ENCODE measurements at places on chromosomes 16 and 17. TPM values are rescaled to one million over a fixed set of nuclear protein-coding genes. Genes with fewer than 3 reads are reported as not detected.

GRCh38 chr16:67207249-67208091 is 8.5 kb downstream of the ELMO3 start:
- no peak for DNase-seq

DNA sequence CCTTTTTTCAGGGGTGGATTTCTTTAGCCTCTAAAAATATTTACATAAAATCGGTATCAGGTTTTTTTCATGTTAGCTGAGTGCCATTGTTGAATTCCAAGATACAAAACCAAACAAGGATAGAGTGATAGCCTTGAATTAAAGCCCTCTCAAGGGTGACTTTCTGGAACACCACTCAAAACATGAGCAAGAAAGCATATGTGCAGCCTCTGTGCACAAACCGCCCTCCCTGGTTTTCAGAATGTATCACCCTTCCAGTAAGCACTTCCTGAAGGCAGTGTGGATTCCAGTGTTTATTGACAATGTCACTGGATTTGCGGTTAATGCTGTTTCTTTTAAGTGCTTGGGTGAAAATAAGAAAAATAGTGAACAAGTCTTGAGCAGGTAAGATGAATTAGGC is 597.7 kb downstream of the TMEM114 start:
- no peak for DNase-seq

PRSS21 gene
- not detected for total RNA-seq

DNA sequence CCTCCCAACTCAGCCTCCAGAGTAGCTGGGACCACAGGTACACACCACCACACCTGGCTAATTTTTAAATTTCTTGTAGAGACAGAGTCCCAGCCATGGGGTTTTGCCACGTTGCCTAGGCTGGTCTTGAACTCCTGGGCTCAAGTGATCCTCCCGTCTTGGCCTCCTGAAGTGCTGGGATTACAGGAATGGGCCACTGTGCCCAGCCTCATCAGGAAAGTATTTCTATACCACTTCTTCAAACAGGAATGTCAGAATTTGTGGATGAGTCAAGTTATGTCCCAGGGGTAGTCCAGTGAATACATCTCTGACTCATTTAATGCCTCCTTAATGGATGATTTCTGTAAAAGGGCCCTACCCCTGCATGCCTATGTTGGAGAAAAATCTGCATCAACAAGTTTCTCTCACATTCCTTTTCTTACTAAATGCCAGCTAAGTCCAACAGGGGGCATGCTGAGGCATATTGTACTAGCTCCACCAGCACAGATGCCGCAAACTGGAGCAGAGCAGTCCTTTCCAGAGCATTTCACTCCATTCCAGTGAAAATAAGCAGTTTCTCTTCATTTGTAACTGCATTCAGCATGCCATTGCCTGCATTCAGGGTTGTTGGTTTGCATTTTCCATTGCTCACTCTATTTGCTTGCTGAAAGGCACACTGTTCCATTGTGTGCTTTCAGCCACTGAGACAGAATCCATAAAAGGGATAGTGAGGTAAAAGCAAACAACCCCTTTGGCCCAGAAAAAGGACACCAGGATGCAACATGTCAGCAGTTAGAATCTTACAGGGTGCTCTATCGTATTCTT is 5.3 kb upstream of the CAVIN1 start:
- peak; percentile 85 for DNase-seq

- no peak for DNase-seq
Measured at GRCh38 chr16:70767377-70768202, 33.4 kb downstream of the VAC14 start.

DNA sequence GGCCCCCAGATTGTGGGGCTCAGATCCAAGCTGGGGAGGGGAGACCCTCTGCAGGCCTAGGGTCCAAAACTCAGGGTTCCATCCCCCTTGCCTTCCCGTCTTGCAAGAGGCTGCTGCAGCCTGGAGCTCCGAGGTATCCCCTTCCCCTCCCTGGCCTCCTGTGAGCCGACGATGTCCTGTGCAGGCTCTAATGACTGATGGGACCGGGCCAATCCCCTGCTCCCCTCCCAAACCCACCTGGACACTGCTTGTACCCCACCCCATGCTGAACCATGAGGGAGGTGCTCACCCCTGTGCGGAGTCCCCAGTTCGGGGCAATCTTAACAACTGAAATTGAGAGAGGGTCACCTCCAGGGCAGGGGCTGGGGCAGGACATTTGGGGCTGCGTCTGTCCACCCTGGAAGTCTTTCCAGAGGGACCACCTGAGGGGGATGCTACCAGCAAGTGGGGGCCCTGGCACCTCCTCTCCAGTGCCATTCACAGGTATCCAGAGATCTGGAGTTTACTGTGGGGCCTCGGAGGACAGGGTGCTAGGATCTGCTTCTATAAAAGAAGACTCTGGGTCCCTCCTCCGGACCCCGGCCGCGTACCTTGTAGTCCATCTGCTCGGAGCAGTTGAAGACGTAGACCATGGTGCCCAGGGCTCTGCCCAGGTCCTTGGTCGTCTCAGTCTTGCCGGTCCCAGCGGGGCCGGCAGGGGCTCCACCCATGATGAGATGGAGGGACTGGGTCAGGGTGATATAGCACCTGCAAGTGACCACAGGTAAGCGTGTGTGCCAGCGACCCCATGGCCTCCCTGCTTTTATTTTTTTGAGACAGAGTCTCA is 77.3 kb downstream of the DNAH17 start:
- no peak for DNase-seq

DPEP3 gene
- total RNA-seq: not detected

DNA sequence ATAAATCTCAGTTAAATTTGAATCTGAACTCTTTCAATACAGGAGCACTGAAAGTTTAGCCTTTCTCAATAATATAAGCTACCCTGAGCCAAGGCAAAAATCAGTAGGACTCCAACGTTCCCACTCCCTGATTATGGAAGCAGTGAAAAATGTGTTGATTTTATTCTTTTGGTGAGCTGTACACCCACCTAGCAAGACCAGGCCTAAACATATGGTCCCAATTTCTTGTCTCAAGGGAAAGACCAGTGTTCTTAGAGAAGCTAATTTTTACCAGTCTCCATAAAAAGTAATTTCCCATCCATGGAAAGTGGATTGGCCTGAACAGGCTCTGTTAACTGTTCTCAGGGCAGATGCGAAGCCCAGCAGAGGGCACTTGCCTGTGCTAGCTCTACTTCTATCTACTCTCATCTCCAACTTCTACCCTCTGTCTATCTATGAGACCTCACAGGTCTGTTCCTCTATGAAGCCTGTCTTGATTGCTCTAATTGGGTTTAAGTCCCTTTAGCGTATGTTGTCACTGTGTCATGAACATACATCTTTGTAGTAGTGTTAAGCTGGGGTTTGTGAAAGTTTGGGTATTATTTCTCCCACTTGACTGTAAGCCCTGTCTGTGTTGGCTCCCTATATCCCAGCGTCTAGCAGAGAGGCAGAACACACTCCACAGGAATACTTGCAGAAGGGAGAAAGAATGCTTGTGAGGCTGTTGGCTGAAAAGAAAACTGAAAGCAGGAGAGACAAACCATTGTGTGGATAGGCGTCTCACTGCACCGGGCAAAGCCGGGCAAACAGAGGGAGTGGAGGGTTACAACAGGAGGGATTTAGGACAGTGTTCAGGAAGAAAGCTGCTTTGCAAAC is 167.1 kb upstream of the MAF start:
- DNase-seq: no peak

DNA sequence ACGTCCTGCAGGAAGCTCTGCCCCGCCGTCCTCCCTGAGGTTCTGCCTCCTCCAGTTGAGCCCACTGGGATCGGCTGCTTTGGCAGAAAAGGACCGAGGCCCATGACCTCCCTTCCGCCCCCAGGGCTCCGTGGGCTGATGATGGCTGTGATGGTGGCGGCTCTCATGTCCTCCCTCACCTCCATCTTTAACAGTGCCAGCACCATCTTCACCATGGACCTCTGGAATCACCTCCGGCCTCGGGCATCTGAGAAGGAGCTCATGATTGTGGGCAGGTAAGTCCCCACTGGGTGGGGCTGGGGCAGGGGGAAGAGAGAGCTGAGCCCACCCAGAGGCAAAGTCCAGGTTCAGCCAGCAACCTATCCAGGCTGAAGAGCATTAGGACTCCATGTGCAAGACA is 61.1 kb downstream of the SLC5A11 start:
- DNase-seq: no peak

DNA sequence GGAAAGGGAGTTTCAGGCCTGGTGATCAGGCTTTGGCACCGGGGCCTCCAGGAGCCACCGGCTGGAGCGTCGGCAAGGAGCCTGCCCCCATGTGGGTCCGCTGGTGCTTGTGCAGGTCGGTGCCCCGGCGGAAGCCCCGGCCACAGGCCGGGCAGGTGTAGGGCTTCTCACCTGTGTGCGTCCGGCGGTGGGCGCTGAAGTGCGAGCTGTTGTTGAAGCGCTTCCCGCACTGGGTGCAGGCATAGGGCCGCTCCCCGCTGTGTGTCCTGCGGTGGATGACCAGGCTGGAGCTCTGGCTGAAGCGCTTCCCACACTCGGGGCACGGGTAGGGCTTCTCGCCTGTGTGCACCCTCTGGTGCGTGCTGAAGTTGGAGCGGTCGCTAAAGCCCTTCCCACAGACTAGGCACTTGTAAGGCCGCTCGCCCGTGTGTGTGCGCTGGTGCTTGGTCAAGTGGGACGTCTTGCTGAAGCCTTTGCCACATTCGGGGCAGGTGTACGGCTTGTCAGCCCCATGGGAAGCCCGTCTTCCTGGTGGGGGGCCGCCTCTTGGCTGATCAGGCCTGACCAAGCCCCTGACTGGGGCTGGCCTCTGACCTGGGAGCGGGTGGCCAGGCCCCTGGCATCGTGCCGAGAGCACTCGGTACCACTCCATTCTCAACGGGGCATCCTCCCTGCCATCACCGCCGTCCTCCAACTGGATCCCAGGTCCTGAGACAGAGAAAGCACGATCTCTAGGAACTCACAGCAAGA is 14.4 kb downstream of the ZNF500 start:
- no peak for DNase-seq

DNA sequence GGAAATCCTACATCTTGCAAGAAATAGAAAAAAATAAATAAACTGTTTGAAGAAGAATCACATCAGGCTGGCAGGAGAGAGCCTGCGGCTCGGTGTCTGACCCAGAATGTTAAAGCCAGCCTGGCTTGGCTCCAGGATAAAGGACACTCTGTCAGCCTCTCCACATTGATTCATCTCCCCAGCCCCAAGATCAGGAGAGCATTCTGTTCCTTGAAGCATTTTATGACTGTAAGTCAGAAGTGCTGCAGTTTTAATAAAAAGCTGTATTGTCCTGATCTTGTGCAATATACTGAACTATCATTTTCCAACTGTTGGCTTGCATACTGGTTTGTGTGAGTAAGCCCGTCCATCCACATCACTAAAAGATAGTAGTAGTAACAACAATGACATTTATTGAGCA is 426.6 kb downstream of the HAPSTR1 start:
- no peak for DNase-seq

DNA sequence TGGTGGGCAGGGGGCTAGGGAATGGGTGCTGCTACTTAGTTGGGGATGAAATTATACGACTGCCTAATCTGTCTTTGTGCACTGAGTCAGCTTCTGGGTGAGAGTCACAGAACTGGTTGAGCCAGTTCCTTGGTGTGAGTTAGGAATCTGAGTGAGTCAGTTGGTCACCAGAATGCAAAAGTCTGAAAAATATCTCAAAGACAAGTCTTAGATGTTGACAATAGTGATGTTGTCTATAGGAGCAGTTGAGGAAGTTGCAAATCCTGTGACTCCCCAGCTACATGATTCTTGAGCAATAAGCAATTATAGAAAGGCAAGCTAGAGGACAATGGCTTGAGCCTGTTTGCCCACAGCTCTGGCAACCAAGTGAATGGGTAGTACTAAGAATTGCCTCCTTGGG is 399.2 kb downstream of the CNTNAP4 start:
- DNase-seq: no peak

- DNase-seq: no peak
Measured at GRCh38 chr17:35423761-35424160, 8.5 kb downstream of the SLFN12 start.

CDRT4 gene
- 13.6 TPM for total RNA-seq

- DNase-seq: peak; percentile 74
Measured at GRCh38 chr16:24993722-24994686, 21.2 kb downstream of the ARHGAP17 start.

DNA sequence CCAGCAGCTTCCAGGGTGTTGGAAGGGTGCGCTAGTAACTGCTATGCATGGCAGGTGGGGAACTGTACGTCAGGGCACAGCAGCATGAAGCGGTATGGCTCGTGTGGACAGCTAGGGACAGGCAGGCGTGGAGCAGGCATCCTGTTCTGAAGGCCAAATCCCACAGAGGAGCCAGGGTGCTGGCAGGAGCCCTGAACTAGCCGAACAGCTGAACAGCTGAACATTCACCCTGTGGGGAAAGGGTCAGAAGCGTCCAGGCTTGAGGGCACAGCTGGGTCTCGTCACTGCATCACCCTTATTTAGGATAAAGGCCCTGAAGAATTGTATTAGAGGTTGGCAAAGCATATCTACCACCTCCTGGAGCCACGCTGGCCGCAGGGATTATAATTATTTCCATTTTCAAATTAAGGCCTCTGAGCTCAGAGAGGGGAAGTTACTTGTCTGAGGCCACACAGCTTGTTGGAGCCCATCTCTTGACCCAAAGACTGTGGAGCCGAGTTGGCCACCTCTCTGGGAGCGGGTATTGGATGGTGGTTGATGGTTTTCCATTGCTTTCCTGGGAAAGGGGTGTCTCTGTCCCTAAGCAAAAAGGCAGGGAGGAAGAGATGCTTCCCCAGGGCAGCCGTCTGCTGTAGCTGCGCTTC is 3.3 kb upstream of the STH start:
- DNase-seq: no peak

GRAPL gene
- total RNA-seq: 55.1 TPM

DNA sequence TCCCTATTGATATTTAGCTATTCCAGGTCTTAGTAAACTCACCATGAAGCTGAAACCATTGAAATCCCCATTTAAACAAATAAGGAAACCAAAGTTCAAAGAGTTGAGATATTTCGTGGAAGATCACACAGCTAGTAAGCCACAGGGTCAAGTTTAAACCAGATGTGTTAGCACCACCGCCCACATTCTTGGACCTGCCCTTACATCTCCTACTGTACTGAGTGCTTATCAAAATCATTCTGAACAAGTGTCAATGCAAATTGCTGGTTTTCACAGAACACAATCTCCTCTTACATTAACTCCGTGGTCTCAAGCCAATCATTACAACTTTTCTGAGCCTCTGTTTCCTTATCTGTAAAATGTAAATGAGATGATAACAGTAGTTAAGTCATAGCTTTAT is 676.2 kb downstream of the CDH11 start:
- no peak for DNase-seq

TMEM114 gene
- total RNA-seq: not detected

GRCh38 chr17:71325886-71326285 is 794.9 kb upstream of the SOX9 start:
- no peak for DNase-seq

DNA sequence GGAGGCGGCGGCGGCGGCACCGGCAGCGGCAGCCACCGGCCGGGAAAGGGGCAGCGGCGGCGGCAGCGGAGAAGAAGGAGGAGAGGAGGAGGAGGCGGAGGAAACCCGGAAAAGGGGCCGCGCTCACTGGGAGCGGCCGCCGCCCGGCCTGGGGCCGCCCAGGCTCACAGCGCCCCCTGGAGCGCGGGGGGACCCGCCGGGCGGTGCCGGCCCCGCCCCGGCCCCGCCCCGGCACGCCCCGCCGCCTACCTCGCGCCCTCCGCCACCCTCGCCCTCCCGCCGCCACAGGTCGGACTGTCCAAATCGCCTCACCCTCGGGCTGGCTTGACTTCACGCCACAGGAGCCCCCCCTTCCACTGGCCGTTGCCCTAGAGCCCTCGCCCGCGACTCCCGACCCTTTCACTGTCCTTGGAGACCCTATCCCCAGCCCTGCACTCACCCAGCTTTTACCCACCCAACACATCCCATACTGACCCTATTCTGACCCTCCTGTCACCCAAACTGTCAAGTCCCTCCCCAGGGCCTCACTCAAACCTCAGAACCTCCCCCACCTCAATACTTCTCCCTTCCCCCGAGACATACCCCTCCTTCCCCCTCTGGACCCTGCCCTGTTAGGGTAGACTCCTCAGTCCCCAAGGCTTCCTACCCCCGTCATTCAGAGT is at the start of gene CSNK2A2:
Gene CSNK2A2 (minus strand): TSS at position 85 of the 662 bp plus-strand sequence. CDS start 370 bp downstream, outside the sequence.
- DNase-seq: no peak

RAD51D gene
- total RNA-seq: 27.9 TPM
